ENCODE measurements at places on chromosomes 2 and 18.

GRCh38 chr2:120629241-120629895, 106.3 kb upstream of the GLI2 start:
- DNase-seq = no peak

DNA sequence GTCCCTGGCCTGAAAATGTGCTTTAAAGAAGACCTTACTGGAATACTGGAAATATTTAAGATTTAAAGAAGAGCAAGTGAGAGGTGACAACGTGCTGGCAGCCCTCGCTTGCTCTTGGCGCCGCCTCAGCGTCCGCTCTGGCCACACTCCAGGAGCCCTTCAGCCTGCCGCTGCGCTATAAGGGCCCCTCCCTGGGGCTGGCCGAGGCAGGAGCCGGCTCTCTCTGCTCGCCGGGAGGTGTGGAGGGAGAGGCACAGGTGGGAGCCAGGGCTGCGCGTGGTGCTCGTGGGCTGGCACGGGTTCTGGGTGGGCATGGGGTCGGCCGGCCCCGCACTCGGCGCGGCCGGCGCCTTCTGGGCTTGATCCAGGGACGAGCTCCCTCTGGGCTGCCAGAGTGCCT, 2.9 kb upstream of the COQ10B start:
- no peak for DNase-seq

DNA sequence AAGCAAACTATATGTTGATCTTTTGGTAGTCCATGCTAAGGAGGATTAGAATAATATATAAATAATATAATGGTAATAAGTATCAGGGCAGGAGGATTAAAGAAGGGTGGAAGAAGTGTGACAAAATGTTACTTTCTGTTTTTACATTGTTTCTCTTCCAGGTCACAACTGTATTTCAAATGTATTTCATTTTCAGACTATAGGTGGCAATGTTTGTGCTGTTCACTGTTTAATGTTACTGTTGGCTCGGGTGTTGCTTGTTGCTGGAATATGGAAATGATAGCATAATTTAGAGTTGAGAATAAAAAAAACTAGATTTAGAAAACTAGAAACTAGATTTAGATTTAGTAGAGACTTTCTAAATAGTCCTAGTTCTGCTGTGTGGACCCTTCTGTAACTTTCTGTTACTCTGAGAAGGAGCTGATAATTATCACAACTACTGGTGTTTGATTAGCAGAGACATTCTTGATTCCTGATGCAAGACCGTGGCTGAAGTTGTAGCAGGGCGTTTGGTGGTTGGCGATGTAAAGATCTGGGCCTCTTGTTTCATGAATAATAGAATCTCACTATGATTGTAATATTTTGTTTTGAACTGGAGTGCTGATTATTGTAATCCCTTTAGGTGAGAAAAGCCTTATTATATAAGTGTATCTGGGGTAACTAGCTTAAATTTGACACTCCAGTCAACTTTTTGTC, 7.9 kb downstream of the NEDD4L start:
- no peak for DNase-seq

DNA sequence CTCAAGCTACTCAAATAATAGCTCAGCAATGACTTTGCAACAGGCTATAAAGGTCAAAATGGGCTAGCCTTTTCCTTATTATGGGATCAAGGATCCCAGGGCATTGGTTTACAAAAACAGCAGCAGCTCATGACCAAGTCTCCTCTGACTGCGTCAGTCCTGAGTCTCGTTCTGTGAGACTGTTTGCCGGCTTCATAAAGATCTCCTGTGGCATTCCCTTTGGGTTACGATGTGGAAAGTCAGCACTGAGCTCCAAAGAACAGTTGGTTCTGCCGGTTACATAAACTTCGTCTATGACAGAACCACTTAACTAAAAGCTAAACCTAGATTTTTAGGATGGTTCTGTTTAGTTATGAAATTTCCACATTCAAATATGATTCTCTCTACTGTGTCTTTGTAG, 674.9 kb downstream of the ZEB2 start:
- no peak for DNase-seq

DNA sequence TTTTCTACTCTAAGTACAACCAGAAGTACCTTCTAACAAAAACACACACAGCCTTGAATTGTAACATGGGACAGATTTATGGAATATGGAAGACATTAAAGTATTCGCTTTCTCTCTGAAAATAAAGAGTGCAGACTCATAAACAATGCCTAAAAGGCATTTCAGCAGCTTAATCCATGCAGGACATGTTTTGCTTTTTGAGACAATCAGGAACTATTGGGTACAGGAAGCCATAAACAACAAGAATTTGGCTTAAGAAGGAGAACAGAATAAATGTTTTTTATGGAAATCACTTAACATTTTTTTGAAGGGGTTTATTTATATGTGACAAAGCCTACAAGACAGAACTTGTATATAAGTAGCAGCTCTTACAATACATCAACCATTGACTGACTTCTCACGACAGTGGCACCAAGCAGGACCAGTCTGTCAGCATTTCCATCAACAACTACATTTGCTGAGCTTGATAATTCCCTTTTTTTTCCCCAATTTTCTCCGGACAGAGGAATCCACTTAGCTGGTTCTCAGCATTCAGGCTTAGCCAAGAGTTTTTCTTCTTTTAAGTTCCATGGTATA, 140.1 kb downstream of the EXOC6B start:
- no peak for DNase-seq

GRCh38 chr18:57749604-57749970, 53.5 kb downstream of the ATP8B1 start:
- DNase-seq = no peak

DNA sequence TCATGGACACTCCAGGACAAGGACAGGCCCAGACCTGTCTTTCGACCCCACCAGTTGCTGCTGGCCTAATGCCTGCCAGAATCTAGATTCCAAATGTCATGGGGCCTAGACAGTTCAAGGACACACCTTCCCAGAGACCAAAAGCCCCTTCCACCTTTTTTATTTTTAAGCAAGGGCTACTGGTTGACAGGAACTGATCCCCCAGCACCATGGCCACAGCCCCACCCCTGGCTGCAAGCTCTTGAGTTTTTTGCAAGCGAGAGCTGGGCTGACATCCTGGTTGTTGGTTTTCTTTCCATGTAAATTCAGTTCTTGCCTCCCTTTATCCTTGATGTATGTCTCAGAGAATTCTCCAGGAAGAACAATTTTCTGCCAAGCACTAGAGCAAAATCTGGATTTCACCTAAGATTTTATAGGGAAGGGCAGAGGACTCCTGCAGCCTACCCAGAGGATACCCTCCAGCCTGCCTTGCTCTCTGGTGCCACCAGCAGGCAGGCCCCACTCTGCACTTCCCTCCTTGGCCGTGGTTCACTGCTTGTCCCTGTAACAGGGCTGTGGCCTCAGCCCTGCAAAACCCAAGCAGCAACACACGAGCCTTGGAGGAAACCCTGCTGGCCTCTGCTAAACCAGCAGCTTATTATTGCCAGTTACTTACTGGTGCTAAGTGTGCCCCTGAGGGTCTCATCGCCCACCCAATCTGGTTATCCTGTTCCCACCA, 97.7 kb downstream of the TWIST2 start:
- DNase-seq = peak; percentile 82

GRCh38 chr18:75202696-75203365, 6.1 kb downstream of the PTGR3 start:
- DNase-seq = no peak

DNA sequence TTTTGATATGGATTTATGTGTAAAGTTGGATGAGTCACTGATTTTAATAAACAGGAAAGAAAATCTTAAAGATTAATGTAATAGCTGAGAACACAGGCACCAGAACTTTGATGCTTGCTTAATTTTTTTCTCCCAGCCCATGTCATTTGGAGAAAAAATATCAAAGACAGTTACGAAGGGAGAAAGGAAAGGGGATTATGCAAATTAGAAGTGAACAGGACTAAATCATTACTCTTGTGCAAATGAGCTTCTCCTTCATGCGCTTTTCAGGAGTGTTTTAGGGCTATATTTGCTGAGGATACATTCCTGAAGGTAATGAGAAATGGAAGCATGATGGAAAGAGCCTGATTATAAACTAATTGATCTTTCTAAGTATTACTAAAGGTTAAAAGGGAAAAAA, 28.9 kb downstream of the NABP1 start:
- DNase-seq = no peak

DNA sequence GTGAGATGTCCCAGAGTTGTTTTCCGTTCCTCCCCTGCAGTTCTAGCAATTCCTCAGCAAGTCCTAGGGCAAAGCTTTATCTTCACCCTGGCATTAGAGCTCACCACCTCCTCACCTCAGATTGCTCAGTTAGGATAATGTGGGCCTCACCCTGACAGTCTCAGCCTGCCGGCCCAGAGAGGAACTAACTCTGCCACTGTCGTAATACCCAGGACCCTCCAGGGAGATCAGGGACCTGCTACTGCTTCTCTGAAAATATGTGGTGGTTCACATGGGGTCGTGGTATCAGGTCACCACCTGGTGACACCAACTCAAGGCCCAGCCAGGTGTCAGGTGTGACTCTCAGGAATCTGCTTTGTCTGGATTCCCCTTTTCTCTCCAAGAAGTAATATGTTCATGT, 120.7 kb downstream of the FEZ2 start:
- no peak for DNase-seq
